AG04450 (cell line): ENCODE measurements at places on chromosomes 6 and 20. TPM values are rescaled to one million over a fixed set of nuclear protein-coding genes. Genes with fewer than 3 reads are reported as not detected.
A peak's percentile ranks its signal among the peaks of the same experiment; 100 is the strongest.

- DNase-seq = no peak
These were observed 2.0 kb upstream of the VARS1 start for GRCh38 chr6:31797588-31797987.

DNA sequence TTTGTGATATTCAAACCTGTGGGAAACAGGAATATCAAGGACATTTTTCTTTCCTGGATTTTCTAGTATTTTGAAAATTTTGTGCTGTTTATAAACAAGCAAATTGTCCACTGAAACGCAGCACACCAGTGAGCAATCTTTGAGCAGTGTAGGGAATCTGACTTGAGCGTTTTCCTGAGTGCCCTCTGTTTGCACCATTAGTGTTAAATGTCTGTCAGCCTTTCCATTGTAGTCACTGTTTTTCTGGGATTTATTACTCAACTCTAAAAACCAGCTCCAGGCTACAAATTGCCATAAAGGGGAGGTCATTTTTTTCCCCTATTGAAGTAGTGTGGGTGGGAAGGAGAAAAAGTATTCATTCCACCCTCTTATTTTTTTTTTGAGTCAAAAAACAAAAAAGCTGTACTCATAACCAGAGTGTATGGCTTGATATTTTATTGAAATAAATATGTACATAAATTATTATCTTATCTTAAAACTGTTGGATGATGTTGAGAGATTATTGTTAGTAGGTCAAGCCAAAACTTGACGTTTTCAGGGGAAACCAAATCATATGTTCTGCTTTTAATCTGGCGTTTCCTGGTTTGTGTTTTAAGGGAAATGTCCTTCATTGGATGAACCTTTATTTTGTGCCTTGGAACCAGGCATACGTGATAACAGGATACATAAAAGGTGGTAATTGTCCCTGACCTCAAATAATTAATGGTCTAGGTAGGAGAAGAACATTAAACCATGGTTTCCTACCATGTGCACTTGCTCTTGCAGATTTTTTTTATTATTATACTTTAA is 51.8 kb downstream of the TSHZ2 start:
- no peak for DNase-seq

DNA sequence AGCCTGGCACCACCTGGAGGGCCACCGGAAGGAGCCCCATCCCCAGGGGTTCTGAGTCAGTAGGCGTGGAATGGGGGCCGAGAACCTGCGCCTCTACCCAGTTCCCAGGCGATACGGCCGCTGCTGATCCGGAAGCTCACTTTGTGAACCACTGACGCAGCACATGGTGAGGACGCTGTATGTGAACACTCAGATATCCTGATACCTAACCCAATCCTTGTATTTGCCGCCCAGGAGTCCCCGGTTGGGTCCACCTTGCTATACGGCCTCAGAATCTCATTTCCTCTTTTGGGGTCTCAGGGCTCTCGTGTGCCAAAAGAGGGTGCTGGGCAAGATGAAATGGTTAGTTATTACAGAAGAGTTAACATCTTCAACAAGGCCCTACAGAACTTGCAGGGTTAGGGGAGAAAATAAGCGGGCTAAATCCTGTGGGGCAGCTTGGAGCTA is 604 bp upstream of the RAB5IF start:
- DNase-seq = no peak

Gene ANKEF1
- 0.71 and 0.78 TPM in 2 replicates for polyA plus RNA-seq

Gene MATN4
- 0.04 TPM in 1 of 2 replicates, not detected in the other for polyA plus RNA-seq

Gene TFAP2C
- polyA plus RNA-seq = 0.07 TPM in 1 of 2 replicates, not detected in the other

Gene CYP39A1
- polyA plus RNA-seq = not detected in 2 replicates

DNA sequence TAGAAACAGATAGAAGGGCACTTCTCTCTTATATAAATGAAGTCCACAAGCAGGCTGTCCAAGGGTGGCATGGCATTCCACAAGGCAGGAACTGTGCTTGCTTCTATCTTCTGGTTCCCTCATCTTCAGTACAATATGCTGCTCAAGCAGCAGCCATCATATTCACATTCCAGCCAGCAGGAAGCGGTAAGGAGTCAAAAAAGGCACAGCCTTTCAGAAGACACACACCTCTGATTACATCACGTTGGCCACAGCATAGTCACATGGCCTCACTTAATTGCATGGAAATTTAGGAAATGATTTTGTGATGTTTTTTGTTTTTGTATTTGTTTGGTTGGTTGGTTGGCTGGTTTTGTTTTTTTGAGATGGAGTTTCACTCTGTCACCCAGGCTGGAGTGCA is 19.0 kb downstream of the REM1 start:
- DNase-seq = no peak

GRCh38 chr6:50236164-50236563 is 186.4 kb upstream of the DEFB112 start:
- no peak for DNase-seq

Gene MPC1
- 15.7 and 20.0 TPM in 2 replicates for polyA plus RNA-seq

Gene SMIM28
- not detected in 2 replicates for polyA plus RNA-seq

DNA sequence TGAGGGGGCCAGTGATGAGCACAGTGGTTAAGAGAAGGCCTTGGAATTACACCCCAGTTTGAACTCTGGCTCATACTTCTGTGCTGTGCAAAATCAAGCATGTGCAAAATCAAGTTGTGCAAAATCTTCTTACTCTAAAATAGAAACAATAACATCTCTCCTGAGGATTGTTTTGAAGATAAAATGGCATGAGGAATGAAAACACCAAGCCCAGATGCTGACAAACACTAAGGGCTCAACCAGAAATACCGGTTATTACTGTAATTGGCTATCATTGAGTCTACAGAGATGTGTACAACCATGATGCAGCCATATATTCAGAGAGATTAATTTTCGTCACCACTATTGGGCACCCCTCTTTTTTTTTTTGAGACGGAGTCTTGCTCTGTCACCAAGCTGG is 5.9 kb upstream of the BCAS1 start:
- no peak for DNase-seq

DNA sequence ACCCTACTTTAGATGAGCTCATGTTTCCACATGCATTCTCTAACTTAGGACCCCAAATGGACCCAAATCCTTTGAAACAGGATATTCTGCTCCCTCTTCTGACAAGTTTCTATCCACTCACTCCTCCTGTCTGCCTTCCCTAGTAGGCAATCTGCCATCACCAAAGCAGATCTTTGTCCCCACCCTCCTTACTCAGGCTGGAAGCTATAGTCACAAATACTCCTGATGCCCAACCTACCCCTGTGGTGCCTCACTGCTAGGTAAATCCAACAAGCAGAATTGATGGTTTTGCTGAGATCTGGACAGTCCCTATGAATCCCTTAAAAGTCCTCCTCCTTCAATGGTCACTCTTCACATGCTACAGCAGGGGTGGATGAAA is 21.7 kb downstream of the ELOVL5 start:
- DNase-seq = no peak

DNA sequence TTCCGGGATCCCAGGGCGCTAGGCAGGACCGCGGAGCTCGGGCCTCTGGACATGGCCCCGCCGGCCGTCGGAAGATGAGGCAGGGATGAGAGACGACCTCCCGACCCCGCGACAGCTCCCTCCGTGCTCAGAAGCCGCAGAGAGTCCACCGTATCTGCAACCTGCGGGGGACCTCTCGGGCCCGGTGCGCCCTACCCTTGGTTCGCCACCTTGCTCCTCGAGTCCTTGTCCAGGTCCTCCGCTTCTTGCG is 301 bp downstream of the PPP1R3D start:
- DNase-seq = no peak

DNA sequence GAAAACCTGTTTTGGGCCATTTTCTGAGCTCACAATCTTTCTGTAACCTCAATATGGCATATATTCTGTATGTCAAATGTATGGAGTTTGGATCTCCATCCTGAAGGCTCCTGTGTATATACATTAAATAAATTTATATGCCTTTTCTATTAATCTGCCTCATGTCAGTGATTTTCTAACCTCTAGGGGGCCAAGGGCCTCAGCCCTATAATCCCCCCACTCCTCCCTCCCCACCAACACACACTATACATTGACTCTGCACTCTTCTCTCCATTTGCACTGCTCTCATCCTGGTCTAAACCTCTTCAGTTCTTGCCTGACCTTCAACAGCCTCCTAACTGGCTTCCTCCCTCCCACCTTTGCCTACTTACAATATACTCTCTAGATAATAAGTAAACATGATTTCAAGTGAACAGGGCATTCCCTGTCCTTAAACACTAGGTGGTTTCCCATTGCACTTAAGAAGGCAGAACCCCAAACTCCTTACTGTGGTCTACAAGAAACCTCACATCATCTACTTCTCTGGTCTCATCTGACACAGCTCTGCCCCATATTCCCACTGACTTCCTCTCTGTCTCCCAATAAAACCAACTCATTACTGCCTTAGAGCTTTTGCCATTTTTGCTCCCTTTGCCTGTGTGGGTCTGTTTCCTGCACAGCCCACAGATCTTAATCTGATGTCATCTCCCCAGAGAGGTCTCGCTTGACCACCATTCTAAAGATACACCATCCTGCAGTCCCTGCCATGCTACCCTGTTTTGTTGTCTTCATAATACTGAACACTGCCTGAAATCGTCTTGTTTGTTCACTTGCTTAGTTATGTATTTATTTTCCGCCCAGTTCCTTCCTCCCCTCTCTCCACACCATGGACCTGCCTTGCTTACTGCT is 213.7 kb downstream of the SYNE1 start:
- DNase-seq = no peak

DNA sequence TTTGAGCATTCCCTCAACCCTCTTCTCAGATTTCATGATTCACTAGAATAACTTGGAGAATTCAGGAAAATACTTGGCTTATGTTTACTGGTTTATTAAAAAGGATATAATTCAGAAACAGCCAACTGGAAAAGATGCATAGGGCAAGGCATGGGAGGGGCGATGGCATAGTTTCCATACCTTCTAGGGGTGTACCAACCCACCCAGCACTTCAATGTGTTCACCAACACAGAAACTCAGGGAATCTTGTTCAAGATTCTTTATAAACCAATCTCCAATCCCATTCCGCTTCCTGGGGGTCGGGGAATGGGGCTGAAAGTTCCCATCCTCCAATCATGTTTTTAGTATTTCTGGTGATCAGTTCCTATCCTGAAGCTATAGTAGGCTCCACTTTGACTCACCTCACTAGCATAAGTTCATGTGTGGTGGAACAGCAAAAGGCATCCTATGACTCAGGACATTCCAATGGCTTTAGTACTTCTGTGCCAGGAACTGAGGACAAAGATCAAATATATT is 164.4 kb downstream of the SIM1 start:
- DNase-seq = peak; percentile 72

Gene PGC
- polyA plus RNA-seq = not detected in 2 replicates

- no peak for DNase-seq
These were observed 41.5 kb upstream of the ECI2 start for GRCh38 chr6:4176907-4177306.

DNA sequence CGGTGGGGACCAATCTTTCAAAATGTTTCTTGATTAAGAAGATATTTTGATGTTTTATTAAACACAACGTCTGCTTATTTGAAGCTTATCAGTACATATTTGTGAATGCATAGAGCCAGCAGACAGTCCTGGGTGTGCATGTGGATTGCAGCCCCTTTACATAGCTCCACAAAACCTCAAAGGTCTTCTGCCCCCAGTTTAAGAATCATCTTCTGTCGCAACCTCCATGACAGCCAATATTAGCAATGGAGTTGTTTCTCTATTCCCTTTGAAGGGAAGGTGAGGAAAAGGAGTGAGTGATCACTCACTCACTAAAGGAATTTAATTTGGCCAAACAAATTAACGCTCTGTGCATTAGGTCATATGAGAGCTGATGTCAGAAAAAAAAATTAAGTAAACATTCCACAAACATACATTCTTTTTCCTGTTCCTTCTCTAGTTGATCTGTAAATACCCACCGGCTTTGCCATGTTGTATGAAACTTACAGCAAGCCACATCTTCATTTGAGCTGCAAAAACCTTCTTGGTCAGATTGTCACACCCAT is 152.9 kb downstream of the SIM1 start:
- peak; percentile 6 for DNase-seq

DNA sequence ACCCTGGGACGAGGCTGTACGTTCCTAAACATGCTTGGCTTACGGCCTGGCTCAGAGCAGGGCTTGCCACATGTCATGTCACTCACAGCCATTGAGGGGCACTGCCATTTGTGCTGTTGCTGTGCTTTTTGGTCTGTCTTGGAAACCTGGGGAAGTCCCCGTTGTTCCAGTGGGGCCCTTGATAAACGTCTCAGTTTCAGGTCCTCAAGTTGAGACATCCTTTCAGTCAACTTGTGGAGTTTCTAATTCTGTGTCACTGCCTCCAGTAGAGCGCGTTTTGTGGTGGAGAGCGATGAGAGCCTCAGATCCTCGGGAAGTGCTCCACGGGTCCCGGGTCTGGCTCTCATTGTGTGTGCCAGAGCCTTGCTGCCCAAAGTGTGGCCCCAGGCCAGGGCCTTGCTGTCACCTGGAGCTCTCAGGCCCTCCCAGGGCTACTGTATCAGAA is 43.0 kb upstream of the CCR6 start:
- no peak for DNase-seq

DNA sequence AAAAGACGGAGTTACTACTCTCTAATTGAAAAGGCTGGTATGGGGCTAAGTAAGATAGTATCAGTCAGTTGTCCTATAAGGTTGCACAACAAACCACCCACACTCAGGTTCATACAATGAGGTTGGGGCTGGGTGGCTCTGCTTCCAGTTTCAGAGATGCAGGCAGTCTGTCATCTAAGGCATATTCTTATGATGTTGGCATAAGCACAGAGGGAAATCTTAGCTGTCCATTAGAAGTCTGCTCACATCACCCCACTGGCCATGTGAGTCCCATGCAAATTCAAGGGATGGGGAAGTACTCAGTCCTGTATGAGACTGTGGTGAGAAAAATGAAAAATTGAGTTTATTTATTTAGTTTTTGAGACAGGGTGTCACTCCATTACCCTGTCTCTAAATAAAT is 118.6 kb downstream of the LAMP5 start:
- no peak for DNase-seq

DNA sequence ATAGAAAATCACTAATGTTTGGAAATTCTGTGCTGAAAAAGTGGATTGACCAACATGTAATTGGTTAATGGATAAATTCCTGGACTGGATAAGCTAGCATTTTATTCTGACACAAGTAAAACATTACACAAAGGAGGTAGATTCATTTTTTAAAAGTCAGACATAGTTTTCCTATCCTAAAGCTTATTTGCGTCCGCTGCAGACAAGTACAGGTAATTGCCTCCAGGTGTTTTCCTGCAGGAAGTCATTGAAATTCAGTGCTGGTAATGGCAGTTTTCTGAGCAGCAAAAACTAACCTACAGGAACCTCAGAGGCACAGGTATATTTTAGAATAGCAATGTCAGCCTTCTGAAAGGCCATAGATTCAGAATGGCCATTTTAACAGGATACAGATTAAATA is 20.0 kb upstream of the HIVEP1 start:
- no peak for DNase-seq

DNA sequence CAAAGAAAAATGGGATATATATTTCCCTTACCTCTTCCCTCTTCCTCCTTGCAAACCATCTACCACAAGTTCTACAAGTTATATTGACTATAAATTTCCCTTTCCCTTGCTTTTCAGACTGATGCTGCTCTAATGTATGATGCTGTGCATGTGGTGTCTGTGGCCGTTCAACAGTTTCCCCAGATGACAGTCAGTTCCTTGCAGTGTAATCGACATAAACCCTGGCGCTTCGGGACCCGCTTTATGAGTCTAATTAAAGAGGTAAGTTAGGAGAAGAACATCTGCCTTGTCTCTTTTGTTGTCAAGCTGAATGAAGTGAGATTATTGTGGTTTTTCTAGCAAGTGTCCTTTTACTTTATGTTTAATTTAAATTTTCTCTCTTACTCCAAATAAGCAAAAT is 406.0 kb downstream of the GRIK2 start:
- no peak for DNase-seq

Gene CST7
- polyA plus RNA-seq = not detected in 2 replicates

Gene TASP1
- polyA plus RNA-seq = 5.1 and 6.0 TPM in 2 replicates
